Left ventricle myocardium superior (tissue), 1 donor: ENCODE measurements at places on chromosomes 5 and 9. TPM values are rescaled to one million over a fixed set of nuclear protein-coding genes. Genes with fewer than 3 reads are reported as not detected.

DNA sequence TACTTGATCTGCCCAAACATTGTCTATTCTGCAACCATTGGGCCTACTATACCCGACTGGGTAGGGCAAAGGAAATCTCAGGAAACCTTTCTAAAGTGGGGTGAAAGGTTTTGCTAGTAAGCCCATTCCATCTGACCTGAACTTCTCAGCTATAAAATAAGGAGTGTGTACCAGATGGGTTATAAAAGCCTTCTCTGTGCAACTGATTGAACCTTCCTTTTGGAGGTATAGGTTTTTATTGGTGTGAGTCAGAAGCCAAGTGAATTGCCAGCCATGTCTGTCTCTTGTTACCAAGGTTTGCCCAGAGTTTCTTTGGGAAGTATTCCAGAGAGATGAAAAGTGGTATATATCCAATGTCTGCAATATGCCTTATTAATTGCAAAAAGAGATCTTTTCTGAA lies 1271.0 kb upstream of the WWC1 start:
- no peak for DNase-seq

GRCh38 chr9:25537808-25538207 lies 140.4 kb downstream of the TUSC1 start:
- no peak for DNase-seq

- DNase-seq, result no peak
These were observed 649.4 kb downstream of the CDH9 start for GRCh38 chr5:26388976-26389375.

DNA sequence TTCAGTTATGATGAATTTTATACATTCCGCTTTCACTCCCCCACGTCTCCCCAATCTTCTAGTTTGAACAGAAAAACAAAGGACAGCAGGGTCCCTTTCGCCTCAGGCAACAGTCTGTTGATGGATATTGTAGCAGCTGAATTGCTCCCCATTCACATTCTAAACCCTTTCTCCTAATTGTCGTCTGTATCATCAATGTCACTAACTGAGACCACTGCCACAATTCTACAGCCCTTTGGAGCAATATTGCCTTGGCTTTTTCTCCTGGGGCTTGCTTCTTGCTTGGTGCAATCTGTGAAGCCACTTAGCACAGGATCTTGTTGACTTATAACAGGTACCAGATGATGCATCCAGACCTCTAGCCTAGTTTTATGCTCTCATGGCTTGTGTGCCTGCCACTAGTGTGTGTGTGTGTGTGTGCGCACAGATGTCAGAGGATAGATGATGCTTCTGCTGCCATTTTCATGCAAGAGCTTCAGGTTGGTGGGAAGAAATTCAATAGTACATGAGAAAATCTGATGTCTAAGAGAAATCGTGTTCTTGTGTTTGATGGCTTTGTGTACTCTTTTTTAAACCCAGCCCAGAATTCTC lies 195.2 kb upstream of the ISL1 start:
- DNase-seq, result no peak

The HMHB1 gene
- total RNA-seq, result not detected

The FAM78A gene
- 69.1 TPM for total RNA-seq

The ANKRD34B gene
- not detected for total RNA-seq
